ENCODE measurements at places on chromosomes 2 and 18.

- DNase-seq, result no peak
Measured at GRCh38 chr18:72456802-72457201, 87.3 kb downstream of the CBLN2 start.

- no peak for DNase-seq
Measured at GRCh38 chr2:107411267-107411666, 415.4 kb upstream of the RGPD4 start.

GRCh38 chr18:48673853-48674721 is 135.3 kb downstream of the CTIF start:
- DNase-seq, result no peak

DNA sequence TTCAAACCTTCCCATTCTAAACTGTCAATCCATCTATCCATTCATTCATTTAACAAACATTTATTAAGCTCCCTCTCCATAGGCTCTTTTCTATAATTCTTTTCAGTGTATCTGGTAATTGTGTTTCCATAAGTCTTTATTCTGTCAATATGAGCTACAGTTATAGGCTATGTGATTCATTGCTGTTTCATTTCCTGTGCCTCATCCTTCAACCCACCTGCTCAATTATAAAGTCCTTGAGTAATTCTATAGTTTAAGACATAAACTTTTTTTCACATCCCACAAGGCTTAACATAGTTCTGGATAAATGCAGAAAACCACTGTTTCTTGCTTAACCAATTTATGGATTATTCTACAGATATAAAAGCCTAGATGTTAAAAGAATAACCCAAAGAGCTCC is 84.2 kb upstream of the PIK3C3 start:
- DNase-seq, result no peak

DNA sequence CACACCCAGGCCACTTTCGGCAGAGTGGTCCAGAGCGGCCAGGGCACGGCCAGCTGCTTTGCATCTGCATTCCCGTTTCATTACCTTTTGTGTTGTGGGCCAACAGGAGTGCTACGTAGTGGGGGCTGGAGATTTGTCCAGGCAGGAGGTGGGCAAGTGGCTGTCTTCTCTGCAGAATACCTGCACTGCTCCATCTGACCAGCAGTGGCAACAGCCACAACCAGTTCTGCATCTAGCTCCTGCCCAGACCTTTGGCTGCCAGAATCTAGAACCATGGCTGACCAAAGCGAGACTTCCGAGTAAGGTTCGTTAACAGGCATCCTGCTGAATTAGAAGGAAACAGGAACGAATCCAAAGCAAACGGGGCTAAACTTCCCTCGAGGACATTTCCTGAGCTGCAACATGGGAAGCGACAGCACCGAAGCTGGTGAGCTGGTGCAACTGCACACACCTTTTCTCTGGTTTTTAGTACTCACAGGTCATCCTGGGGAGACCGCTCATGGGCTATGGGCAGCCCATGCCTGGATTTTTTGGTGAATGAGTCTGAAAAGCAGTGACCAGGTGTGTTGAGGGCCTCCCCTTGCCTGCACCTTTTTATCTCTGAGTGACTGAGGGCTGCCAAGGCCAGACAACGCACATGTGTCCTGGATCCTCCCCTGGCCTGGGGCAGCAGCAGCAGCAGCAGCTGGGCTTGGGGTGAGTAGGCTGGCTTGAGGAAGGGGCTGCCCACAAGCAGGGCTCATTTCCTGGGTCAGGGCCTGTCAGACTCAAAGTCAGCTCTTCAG is 10.5 kb downstream of the GDF7 start:
- no peak for DNase-seq

DNA sequence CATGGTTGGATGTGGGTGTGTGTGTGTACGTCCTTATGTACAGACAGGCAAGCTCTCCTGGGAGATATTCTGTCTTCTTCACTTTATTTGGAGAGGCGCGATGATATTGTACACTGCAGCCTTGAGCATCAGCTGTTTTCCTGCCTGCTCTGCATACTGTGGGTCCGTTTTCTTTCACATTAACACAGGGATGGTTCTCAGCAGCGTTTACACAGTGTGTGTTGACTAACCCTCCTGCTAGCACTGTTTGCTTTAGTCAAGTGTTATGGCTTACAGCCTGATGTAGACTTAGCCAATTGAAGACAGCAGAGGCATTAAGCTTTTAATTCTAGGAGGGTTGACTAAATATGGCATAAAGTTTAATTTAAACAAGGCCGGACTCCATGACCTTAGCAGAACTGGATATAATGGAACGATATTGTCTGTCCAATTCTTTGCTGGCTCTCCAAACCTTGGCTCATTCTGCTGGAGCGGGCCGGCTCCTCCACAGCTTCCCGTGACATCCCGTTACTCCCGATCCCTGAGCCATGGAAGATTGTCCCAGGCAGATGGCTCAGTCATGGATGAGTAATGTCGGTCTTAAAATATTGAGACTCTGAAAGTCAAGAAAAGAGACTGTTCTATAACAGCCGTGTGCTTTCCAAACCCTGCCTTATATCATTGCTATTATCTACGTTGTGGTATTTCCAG is 134.7 kb downstream of the TPGS2 start:
- DNase-seq, result no peak

DNA sequence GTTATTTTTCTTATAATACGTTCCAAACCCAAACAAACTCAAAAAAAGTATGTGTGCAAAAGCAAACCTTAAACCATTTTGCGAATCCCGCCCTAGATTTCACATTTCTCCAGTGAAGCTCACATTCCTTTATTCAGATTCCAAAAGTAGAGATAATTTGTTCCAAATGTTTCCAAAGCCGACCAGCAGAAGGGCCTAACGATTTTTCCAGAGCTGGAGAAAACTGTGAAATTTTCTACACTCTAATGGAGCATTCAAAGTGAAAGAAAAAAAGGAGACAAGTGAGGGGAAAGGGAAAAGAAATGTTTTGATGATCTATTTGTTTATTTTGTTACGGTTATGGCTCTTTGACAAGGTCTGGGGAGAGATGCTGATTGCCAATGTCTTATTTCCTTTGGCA is 286.5 kb upstream of the SLC14A2 start:
- no peak for DNase-seq

GRCh38 chr18:77133051-77133834 is 660 bp upstream of the MBP start:
- DNase-seq, result no peak

DNA sequence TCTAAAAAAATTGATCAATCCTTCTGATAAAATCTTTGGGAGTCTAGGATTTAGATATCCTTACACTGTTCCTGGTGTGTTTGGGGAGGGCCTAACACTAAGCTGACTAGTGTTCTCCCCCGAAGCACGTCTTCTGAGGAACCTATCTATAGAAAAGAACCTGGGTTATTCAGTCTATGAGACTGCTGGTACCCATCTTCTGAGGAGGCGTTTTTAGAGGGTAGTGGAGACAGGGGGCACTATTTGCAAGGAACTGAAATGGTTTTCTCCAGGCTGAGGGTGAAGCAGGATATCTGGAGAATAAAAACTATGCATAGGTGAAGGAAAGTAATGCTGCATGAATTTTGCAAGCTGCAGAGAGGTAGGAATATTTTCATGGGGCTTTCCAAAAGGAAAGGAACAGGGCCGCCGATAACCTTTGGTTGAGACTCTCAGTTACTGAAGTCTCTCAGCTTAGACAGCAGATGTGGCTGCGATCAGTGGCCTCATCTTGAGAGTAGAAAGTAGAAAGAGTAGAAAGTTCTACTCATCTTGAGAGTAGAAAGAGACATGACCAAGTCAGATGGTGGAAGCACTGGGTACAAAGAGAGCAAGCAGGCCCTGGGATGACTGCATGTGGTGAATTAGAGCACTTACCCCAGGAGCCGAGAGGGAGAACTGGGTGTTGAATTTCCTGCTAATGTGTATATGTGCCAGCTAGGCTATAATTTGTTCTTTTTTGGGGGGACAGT is 31.8 kb upstream of the KCNE4 start:
- no peak for DNase-seq

GRCh38 chr2:20668871-20669475 is 2.0 kb downstream of the GDF7 start:
- DNase-seq, result no peak

GRCh38 chr2:99657691-99658258 is 168.0 kb upstream of the REV1 start:
- no peak for DNase-seq

DNA sequence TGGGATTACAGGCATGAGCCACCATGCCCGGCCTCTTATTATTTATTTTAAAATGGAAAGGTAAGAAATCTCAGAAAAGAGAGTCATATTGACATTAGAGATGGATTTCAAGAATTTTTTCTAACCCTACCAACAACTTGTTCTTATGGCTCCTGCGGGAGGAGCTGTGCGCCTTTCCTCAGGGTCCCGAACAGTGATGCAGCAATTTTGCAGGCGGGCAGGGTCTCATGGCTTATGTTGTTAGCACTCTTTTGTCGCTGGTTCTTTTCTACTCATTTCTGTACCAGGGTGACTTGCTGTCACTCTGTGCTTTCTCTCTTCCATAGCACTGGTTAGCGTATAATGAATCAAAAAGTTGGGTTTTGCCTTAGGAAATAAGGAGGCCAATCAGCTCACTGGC is 148.8 kb upstream of the DLGAP1 start:
- DNase-seq, result no peak

- no peak for DNase-seq
Measured at GRCh38 chr2:237143676-237144440, 58.2 kb downstream of the COPS8 start.

DNA sequence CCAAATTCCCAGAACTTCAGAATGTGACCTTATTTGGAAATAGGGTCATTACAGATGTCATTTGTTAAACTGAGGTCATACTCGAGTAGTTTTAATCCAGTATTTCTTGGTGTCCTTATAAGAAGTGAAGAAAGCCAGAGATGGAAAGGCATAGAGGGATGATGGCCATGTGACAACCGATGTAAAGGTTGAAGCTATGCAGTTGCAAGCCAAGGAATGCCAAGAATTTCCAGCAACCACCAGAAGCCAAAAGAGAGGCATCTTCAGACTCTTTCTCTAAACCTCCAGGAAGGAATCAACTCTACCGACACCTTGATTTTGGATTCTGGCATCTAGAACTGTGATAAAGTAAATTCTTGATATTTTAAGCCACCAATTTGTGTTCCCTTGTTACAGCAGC is 242.2 kb downstream of the CDH20 start:
- DNase-seq, result no peak

- no peak for DNase-seq
Measured at GRCh38 chr2:231263118-231263831, 64.8 kb downstream of the ARMC9 start.

GRCh38 chr2:213021971-213022899 is 129.2 kb downstream of the IKZF2 start:
- DNase-seq, result no peak
